ENCODE measurements at places on chromosomes 16 and 17. TPM values are rescaled to one million over a fixed set of nuclear protein-coding genes. Genes with fewer than 3 reads are reported as not detected.

The TUBG2 gene
- total RNA-seq, result 62.7 TPM

The ASB16 gene
- 3.1 TPM for total RNA-seq

The ACSM3 gene
- 4.5 TPM for total RNA-seq

The ACTG1 gene
- total RNA-seq, result 2,883 TPM

The TMEM208 gene
- total RNA-seq, result 30.2 TPM

The ADAD2 gene
- total RNA-seq, result not detected

The KRT37 gene
- not detected for total RNA-seq

The FOXN1 gene
- 0.06 TPM for total RNA-seq

The SLC47A1 gene
- total RNA-seq, result 48.6 TPM

The MLST8 gene
- total RNA-seq, result 81.4 TPM

The NPB gene
- total RNA-seq, result 2.3 TPM

The TVP23A gene
- 2.0 TPM for total RNA-seq

The HOXB8 gene
- total RNA-seq, result not detected

The GRAPL gene
- 0.57 TPM for total RNA-seq

The TUBB3 gene
- total RNA-seq, result 16.1 TPM

The OTOP3 gene
- not detected for total RNA-seq

The KREMEN2 gene
- total RNA-seq, result 3.9 TPM

The CCT6B gene
- 5.6 TPM for total RNA-seq

The CD19 gene
- total RNA-seq, result 1.1 TPM

The AGRP gene
- not detected for total RNA-seq

The NPIPA3 gene
- total RNA-seq, result 0.28 TPM

The C17orf58 gene
- 10.4 TPM for total RNA-seq

The EXOSC6 gene
- 26.8 TPM for total RNA-seq

The DPEP3 gene
- not detected for total RNA-seq

The SDK2 gene
- total RNA-seq, result 36.8 TPM

The PERCC1 gene
- total RNA-seq, result 0.18 TPM

The TMIGD1 gene
- not detected for total RNA-seq

The SLFN14 gene
- total RNA-seq, result 0.21 TPM

The PLXDC1 gene
- total RNA-seq, result 25.0 TPM

The ARL5C gene
- not detected for total RNA-seq
